ENCODE measurements at places on chromosomes 11 and 22.
A peak's percentile ranks its signal among the peaks of the same experiment; 100 is the strongest.

- DNase-seq: no peak
Observed at GRCh38 chr11:60077216-60077817, 11.1 kb upstream of the MS4A2 start.

DNA sequence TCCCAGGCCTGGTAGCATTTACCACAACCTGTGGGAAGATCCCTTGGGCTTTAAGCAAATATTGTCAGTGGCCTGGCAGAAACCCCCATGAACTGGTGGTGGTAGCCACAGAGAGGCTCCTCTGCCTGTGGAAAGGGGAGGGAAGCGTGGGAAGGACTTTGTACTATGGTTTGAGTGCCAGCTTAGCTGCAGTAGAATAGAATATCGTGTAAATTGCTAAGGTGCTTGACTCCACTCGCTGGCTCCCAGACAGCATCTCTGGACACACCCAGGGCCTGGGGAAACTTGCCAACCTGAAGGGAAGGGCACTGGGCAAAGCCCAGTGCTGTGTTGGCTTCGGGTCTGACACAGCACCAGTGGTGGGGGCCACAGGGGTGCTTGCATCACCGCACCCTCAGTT lies 52.6 kb downstream of the XRRA1 start:
- no peak for DNase-seq

GRCh38 chr11:44892843-44893242 lies 57.8 kb downstream of the TP53I11 start:
- DNase-seq: no peak

DNA sequence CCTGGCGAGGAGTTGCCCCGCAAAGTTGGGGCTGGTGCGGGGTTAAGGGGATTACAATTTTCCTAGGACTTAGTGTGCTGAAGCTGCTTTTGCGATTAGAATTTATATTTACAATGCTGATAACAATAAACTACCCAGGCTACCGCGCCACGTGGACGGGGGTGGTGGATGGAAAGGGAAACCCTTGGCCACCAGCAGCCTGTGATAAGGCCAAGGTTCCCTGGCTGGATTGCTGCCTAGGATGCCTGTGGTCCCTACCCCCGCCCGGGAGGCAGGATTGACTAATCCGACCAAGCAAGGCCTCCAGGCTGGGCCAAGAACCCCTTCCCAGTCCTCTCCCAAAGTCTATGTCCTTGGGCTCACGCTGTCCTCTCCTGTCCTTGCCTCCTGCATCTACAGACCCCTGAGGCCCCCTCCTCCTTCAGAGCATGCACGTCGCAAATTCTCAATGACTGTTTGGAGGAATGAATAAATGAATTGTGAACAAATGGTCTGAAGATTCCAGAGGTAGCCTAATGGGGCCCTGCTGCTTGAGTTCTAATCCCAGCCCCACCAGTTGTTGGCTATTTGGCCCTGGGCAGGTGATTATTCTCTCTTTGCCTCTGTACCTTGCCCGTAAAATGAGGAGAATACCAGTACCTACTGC lies 7.6 kb upstream of the CHKA start:
- DNase-seq: no peak

- DNase-seq: no peak
Observed at GRCh38 chr11:47271328-47271727, 1.4 kb downstream of the MADD start.

GRCh38 chr11:102318469-102318868 lies 1.2 kb downstream of the BIRC3 start:
- DNase-seq: no peak

GRCh38 chr22:23278883-23279675 lies 98.8 kb downstream of the BCR start:
- no peak for DNase-seq

DNA sequence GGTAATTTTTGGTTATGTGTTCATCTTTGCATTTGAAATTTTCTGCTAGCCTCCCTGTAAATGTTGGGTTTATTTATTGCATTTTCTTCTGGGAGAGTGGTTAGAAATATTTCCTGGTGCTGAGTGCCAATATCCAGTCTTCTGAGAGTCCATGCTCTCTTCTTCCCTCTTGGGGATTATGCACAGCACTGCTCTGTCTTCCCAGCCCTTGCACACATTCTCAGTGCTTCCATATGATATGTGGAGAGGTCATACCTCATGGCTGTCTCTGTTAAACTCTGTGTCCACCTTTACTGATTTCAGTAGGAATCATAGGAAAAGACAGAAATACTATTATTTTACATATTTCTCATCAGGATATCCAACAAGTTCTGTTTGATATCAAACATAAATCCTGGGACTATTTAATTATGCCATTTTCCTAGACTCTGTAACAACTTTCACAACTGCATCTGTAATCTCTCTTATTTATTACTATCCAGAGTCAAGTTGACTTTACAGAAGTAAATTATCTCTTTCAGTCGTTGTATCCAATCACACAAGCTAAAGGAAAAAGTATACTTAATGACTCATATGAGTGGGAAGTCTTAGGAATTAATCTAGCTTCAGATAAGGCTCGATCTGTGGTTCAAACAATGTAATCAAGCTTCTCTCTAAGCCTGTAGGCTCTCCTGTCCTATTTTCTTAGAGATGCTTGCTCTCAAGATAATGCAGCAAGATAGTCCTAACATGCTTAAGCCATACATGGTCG lies 2.7 kb upstream of the NXPE1 start:
- no peak for DNase-seq

- DNase-seq: peak; percentile 67
Observed at GRCh38 chr22:19756288-19757128, 4.1 kb upstream of the TBX1 start.

GRCh38 chr22:25930788-25931310 lies 188.9 kb downstream of the MYO18B start:
- DNase-seq: no peak

- DNase-seq: no peak
Observed at GRCh38 chr11:106049727-106050476, 27.2 kb downstream of the KBTBD3 start.

GRCh38 chr22:22703203-22703570 lies 58.8 kb downstream of the GGTLC2 start:
- no peak for DNase-seq

DNA sequence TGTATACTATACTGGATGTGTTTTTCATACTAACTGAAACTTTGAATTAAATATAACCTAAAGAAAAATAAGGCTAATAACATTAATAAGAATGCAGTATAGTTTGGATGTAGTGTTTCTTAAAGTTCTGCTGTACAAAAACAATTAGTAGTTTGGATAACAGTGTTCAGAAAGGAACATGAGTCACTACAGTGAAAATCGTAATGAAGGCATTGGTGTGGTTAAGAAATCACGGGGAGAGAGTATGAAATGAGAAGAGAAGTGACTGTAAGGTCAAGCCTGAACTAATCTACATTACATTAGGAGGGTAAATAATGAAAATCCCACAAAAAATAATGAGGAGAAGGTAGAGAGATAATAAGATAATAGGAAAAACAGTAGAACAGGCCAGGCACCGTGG lies 726.6 kb upstream of the ARHGAP42 start:
- no peak for DNase-seq

GRCh38 chr11:102451681-102452460 lies 694 bp downstream of the TMEM123 start:
- DNase-seq: peak; percentile 62

DNA sequence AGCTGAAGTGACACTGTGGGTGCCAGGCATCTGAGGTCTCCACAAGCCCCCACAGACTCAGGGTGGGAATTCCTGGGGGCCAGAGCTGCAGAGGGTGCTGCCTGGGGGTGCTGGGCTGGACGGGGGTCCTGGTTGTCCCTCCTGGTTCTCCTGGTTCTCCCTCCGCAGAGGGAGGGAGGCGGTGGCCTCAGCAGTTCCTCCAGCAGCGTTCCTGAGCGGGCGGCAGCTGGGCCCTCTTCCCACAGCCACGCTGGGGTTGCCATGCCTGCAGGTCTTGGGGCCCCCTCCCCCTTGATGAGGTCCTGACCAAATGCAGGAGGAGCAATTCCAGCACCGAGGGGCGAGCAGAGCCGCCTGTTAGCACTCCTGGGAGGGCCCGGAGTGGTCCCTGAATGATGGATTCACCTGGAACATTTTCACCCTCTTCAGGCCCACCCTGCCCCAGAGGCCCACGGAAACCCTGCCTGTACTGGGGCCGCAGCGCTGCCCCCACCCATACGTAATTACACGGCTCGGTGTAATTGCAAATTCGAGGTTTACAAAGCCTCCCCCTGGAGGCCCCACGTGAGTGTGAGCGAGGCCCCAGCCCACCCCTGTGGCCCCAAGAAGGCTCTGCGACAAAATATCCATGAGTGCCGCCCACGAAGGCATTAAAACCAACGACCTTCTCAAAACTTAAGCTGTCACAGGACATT lies 635 bp downstream of the C11orf21 start:
- DNase-seq: no peak

DNA sequence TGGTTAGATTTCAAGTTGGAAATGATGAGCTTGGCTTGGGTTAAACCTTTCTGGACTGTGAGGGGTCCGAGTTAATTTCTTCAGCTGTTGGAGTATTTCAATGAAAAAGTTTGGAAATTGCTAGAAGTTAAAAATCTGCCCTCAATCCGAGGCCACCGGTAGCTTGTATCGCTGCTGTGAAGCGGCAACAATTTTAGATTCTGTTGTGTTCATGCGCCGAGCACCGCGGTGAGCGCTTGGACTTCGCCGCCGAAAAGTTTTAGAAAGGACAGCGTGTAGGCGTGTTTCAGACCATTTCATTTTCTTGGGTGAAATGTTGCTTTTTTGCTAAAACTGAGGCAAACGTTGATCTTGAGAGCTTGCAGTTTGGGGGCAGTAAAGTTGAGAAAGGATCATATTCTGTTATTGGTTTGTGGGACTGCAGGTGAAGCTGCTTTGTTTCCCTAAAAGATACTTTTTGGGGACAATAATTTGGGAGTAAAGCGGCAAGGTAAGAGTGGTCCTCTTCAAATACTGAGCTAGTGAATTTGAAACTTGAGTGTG lies 928 bp downstream of the FBXO7 start:
- DNase-seq: peak; percentile 35

DNA sequence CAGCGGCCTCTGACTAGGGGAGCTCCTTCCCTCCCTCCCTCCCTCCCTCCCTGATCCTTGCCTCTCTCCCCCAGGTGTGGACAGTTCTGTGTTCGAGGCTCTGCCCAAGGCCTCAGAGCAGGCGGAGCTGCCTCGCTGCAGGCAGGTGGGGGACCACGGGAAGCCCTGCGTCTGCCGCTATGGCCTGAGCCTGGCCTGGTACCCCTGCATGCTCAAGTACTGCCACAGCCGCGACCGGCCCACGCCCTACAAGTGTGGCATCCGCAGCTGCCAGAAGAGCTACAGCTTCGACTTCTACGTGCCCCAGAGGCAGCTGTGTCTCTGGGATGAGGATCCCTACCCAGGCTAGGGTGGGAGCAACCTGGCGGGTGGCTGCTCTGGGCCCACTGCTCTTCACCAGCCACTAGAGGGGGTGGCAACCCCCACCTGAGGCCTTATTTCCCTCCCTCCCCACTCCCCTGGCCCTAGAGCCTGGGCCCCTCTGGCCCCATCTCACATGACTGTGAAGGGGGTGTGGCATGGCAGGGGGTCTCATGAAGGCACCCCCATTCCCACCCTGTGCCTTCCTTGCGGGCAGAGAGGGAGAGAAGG lies 11.1 kb upstream of the POU2F3 start:
- no peak for DNase-seq
